Mesenchymal stem cell (in vitro differentiated cells and primary cell): ENCODE measurements at places on chromosomes 5 and 9.
A peak's percentile ranks its signal among the peaks of the same experiment; 100 is the strongest.

DNA sequence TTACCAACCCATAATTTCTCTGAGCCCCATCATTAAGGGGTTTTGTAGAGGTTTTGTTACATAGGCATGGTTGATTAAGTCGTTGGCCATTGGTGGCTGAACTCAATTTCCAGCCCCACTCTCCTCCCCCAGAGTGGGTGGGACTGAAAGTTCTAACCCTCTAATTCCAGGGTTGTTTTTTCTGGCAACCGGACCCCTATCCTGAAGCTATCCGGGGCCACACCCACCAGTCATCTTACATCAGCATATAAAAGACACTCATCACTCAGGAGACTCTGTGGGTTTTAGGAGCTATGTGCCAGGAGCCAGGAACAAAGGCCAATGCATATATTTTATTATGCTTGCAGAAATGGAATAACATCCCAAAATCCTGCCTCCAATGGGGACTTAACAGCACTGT is 186.0 kb downstream of the NXNL2 start:
- no peak for DNase-seq

- DNase-seq = no peak
Measured at GRCh38 chr5:168174376-168174775, 117.1 kb upstream of the WWC1 start.

DNA sequence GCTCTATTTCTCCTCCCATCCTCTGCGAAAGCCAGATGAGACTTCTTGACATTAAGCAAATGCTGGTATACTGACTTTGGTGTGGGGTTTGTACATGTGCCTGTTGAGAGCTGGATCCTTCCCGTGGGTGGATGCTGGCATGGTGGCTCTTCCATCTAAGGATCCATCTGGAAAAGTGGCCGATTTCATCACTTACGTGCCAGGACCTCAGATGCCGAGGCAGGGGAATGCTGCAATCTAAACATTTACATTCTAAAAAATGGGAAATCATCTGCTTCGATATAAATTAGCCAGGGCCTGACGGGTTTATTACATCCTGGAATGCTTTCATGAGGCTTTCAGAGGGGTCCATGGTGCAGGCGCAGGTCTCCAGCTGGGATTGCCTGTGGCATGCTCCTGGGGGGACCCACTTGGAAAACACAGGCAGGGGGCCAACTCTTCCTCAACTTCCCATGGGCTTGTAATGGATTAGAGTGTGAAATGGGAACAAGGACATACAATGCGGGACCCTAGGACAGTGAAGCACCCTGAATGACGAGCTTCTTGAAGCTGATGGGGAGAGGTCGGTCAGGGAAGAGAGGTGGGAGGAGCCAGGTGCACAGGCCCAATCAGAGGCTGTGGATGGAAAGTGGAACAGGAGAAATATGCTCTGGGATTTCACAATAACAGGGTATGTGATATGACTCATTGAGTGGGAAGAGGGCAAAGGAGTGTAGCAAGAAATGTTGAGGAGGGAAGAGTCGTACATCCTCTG is 105.5 kb upstream of the PITX1 start:
- DNase-seq = peak; percentile 98

- peak; percentile 81 for DNase-seq
Measured at GRCh38 chr9:82021198-82021597, 32.6 kb downstream of the SPATA31D1 start.

DNA sequence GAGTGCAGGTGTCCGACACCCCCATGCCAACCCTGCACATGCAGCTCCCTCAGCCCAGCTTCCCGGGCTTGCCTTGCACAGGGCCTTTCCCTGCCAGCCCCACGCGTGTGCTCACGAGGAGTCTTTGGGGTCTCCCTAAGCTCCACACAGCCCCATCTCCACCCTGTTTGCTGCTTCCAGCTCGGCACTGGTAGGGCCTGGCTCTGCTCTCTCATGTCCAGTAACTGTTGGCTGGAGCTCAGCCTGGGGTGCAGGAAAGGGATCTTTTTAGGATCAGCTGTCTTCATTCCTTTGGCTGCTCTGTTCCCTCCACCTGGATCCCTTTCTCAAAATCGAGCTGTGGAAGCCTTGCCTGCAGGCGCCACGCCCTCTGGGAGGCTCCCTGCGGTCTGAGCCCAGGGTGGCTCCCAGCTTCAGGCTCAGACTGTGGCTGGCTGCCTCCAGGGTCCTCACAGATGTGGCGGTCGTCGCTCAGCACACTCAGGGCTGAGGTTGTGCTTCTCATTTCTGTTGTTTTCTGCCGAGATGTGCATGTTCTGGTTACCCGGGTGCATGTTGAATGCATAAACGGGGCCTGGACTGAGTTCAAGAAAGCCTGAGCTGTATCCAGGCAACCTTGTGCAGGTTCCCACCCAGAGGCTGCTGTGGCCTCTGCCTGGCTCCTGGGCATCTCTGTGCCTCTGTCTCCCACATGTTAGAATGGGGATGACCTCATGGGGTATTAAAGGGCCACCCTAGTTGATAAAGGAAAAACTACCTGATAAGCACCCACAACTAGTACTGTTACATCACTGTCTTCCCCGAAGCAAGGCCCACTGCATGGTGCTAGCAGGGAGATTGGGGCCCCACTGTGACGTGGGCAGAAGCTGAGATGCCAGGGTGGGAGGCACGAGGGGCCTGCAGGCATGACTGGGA is 4.3 kb downstream of the CACNA1B start:
- DNase-seq = no peak

- DNase-seq = no peak
Measured at GRCh38 chr9:113931777-113932176, 55.7 kb downstream of the ZNF618 start.

GRCh38 chr9:115071176-115071575 is 46.8 kb downstream of the TNC start:
- no peak for DNase-seq

DNA sequence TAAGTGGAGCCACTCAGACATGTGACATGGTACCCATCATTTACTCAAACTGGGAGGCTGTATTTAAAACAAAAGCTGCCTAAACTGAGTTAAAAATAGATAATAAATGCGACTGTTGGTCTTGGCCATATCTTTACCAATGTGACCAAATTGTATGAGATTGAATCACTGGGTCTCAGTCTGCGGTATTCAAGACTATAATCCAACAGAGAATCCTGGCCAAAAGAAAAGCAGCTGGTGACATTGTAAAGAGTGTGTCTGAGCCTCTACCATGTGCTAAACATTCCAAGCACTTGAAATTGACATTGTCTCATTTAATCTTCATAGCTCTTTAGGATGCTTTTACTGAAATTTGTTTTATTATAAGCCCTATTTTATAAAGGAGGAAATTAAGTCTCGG is 282.6 kb downstream of the ZNF608 start:
- DNase-seq = no peak

- no peak for DNase-seq
Measured at GRCh38 chr9:37339923-37340322, 82.6 kb upstream of the GRHPR start.

DNA sequence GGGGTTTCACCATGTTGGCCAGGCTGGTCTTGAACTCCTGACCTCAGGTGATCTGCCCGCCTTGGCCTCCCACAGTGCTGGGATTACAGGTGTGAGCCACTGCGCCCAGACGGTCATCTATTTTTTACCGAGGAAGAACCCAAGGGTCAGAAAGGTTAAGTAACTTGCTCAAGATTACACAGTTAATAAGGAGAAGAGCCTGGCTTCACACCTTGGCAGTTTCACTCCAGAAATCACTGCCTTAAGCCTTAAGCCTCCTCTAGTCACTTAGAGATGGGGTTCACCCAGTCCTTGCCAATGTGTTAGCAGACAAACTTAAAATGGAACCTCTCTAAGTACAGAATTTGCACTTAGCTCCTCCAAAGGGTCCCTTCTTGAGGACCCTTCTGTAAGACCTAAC is 116.3 kb downstream of the PTTG1 start:
- no peak for DNase-seq

DNA sequence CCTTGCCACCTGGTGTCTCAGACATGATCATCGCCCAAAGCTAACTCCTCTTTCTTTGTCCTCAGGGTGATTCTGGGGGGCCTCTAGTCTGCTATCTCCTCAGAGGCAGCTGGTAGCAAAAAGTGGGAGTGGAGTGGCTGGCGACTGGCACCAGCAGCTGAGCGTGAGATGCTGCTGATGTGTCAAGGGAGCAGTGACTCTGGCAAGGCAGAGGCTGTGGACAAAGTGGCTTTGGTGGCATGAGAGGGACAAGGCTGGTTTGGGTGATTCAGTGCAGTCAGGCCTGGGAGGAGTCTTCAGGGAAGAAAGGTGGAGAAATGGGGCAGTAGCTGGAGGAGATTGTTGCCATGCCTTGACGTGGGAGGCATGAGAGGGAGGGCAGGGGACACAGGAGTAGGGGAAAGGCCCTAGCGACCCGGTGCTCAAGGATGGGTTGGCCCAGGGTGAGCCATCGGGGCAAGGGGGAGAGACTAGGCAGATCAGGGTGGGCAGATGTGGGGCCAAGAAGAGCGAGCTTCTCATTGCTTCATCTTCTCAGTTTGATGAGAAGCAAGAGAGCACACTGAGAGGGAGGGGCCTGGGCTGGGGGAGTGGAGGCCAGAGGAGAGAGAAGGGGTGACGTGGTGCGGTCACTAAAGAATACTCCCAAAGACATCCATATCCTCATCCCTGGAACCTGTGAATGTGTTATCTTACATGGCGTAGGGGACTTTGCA is 64.2 kb upstream of the SPTLC1 start:
- no peak for DNase-seq

DNA sequence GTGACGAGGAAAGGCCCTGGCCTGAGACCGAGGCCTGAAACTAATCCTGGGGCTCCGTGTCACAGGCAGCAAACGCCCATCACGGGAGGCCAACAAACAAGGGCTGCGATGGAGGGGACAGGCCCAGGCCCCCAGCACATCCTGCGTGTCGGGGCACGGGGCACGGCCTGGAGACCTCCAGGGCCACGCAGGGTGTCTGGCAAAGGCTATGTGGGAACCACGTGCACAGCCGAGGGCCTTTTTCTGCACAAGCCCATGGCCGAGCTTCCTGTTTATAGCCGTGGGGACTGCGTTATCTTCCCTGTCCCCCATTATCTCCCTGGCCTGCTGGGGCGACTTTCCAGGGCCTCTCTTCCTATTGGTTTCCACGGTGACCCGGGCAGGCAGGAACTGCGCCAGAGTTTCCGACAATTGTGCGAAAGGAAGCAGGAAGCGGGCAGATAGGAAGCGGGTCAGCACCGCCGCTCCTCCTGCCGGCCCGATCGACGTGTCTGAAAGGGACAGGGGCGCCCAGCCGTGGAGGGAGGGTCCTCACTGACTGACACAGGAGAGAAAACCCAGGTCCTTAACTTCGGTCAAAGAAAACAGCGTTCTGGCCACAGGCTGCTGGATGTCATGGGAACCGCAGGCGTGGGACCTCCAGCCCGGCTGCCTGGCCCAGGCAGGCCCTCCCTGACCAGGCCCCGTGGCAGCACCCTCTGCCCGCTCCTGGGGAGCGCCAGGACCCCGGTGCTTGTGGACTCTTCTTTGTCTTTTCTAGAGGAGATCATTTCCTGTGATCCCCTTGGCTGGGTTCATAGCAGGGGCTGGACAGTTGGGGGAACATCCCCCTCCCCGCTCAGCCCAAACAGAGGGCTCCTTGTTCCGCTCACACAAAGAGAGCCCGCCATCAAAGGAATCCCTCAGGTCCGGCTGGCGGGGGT is 29.1 kb upstream of the SEC16A start:
- DNase-seq = no peak

GRCh38 chr5:132873119-132873929 is at the start of gene LEAP2:
LEAP2 (plus strand) TSS chr5:132873668; CDS start chr5:132873695, 27 bp downstream.
- no peak for DNase-seq

- DNase-seq = no peak
Measured at GRCh38 chr9:94676446-94677131, 37.3 kb upstream of the FBP1 start.

DNA sequence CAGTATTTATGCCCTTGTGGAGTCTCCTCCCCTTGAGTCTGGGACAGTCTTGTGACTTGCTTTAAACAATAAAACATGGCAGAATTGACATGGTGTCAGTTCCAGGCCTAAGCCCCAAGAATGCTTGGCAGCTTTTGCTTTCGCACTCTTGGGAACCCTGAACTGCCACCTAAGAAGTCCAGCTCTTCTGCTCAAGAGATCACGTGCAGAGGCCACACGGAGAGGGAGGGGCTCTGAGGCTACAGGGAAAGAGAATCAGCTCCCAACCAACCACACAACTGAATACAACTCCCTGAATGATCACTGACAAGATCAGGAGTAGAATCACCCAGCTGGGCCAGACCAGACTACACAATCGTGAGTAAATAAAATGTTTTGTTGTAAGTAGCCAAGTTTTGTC is 97.6 kb downstream of the MED27 start:
- peak; percentile 41 for DNase-seq

DNA sequence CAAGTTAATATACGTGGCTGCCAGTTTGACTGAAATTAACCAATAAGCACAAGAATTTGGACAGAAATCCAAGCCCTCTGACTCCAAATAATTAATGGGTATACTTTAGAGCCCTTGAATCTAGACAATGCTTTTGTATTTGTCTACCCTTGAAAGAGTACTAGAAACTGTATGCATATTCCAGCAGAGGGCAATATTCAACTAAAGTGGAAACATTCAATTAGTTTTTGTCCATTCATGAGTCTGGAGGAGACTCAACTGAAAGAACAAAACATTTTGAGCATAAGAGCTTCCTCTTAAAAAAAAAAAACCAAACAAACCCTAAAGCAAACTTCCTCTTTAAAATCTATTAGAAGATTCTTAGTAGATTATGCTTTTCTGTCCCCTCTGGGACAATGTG is 157.8 kb downstream of the ARHGEF28 start:
- peak; percentile 36 for DNase-seq

DNA sequence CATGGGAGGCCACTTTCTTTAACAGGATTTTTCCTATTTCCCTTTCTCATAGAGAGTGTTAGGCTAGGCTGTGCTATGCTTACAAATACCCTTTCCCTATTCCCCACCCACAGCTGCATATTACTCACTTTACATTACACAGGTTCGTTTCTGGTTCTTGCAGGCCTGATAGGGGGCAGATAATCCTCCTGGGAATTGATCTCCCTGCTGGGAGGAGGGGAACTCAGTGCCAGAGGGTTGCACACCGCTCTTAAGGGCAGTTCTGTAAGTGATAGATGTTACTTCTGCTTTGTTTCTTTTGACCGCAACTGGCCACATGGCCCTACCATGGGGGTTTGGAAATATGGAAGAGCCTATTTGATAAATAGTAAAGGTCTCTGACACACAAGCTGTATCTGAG is 54.0 kb upstream of the NTRK2 start:
- DNase-seq = no peak

- DNase-seq = no peak
Measured at GRCh38 chr9:35338561-35339274, 151.2 kb upstream of the RUSC2 start.

GRCh38 chr5:81631124-81631523 is 119.8 kb downstream of the SSBP2 start:
- DNase-seq = no peak

- peak; percentile 58 for DNase-seq
Measured at GRCh38 chr5:123119334-123119986, 30.4 kb downstream of the PRDM6 start.

DNA sequence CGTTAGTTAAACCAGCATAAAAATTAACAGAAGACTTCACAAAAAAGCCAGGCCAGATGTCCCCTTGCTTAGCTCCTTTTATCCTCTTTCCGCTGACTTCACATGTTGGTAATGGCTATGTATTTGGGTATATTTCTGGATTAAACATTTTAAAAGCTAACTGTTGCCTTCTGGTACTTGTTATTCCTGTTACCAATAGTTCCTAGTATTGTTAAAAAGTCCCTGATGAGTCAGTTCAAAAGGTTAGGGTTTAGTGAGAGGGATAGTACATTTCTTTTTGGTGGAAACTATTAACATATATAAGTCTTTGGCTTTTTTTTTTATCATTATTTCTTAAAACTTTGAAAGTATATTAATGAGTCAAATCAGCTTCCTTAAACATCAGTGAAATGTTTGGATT is 103.2 kb upstream of the ELL2 start:
- no peak for DNase-seq

- no peak for DNase-seq
Measured at GRCh38 chr9:2228132-2228531, 213.0 kb downstream of the SMARCA2 start.

- no peak for DNase-seq
Measured at GRCh38 chr5:56413546-56413945, 180.4 kb upstream of the ANKRD55 start.
